CD4-positive, alpha-beta T cell (primary cell): ENCODE measurements at places on chromosomes 3 and 15. TPM values are rescaled to one million over a fixed set of nuclear protein-coding genes. Genes with fewer than 3 reads are reported as not detected.

DNA sequence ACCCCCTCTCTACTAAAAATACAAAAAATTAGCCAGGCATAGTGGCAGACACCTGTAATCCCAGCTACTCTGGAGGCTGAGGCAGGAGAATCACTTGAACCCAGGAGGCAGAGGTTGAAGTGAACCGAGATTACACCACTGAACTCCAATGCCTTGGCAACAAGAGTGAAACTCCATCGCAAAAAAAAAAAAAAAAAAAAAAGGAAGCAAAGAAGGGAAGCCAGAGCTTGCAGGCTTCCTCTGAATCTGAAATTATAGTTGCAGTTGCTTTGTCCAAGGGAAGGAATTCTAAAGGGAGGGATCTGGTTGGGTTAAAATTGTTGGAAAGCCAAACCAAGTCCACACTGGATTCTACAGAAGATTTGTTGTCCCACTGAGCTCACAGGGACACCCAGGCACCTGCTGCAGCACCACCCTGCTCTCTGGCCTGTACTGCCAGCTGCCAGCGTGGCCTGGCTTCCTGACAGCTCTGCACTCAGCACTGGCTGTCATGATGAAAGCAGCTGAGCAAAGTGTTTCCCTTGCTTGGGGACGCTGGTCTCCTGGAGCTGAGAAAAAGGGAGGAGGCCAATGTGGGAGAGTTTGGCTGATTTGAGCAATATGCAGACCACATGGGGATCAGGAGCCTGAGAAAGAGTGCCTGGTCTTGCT, 88.8 kb upstream of the HES1 start:
- H3K27me3 ChIP-seq, result no peaks in the 10 kb centered on the region
- no peak overlapping the region for H3K27ac ChIP-seq
- no peaks in the 10 kb centered on the region for H3K36me3 ChIP-seq
- DNase-seq, result no peak
- no peak overlapping the region for H3K4me3 ChIP-seq
- H3K4me1 ChIP-seq, result no peaks in the 10 kb centered on the region

DNA sequence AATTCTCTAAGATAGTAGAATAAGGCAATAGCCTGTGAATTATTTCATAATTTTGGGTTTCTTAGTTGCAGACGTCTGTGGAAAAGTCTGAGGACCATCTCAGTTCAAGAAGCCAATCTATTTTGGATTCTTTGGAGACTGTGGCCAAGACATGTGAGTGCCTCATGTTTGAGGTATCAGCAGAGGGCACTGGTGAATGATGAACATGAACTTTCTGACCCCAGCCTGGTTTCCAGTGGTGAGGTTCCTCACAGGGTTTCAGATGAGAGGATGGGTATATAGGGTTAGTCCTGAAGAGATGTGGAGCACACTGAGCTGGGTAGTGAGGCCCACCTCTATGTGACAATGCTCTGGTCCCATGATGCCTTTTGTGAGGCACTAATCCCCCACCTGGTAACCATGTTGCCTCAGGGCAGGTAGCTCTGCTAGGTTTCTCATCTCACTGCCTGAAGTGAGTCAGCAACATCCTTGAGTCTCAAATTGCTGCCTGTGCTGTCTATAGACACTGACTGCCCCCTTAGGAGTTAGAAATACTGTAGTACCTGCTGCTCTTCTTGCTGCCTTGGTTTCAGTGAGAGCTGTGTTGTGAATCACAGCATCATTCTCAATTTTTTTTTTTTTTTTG, 32.3 kb downstream of the C3orf62 start:
- H3K27me3 ChIP-seq, result no peaks in the 10 kb centered on the region
- H3K4me3 ChIP-seq, result no peak overlapping the region
- no peak for DNase-seq
- H3K4me1 ChIP-seq, result no peaks in the 10 kb centered on the region

The XCR1 gene
- 0.14 TPM for total RNA-seq

The RASL12 gene
- not detected for total RNA-seq

DNA sequence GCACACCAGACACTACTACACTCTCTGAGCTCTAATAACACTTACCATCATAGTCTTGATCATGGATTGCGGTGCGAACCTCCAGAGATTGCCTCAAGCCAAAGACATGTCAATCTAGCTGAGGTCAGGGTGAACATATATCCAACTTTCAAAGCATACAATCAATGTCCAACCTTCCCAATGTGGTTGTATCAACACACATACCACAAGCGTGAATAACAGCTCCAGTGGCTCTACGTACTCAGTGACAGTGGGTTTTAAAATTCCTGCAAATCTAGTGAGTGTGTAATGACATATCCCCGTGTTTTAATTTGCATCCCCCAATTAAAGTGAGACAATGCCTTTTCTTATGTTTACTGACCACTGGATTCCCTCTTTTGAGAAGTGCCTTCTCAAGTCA, 29.6 kb downstream of the SFMBT1 start:
- H3K4me3 ChIP-seq, result no peak overlapping the region
- H3K27me3 ChIP-seq, result no peaks in the 10 kb centered on the region
- no peak overlapping the region for H3K27ac ChIP-seq
- peaks cover 3% of the 10 kb centered on the region for H3K36me3 ChIP-seq
- DNase-seq, result no peak

The HESX1 gene
- total RNA-seq, result not detected

GRCh38 chr3:32454731-32455608, 47.7 kb downstream of the CMTM6 start:
- no peak for DNase-seq
- H3K27ac ChIP-seq, result peak overlapping the region; percentile 85
- peaks cover 64% of the 10 kb centered on the region for H3K4me1 ChIP-seq
- no peaks in the 10 kb centered on the region for H3K27me3 ChIP-seq
- H3K36me3 ChIP-seq, result peaks cover 46% of the 10 kb centered on the region

The GPR15 gene
- 9.6 TPM for total RNA-seq

DNA sequence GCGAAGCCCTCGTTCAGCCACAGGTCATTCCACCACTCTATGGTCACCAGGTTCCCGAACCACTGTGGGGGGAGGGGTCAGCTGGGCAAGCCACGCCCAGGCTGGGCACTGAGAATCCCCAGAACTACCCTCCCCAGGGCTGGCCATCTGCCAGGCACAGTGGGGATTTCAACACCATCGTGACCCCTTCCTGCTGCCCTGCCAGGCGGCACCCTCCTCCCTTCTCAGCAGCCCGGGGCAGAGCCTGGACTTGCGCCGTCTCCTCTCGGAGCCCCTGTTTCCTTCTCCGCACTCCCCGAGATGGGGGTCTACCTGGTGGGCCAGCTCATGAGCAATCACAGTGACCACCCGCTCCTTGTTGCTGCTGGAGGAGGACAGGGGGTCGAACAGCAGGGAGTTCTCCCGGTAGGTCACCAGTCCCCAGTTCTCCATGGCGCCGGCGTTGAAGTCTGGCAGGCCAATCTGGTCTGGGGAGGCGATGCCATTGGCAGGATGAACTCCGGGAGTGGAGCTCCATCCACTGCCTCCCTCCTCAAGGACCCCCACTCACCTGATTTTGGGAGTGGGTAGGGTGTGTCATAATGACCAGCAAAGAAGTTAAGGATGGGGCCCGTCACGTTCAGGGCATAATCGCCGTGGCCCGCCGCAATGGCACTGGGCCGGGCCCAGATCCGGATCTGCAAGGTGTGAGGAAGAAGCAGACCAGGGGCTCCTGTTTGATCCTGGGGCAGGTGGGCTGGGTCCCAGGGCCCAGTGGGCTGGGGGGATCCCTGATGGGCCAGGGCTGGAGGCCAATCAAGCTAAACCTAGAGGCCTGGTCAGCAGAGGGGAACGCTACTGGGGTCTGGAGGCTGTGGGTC, 10.5 kb downstream of the ANPEP start:
- no peaks in the 10 kb centered on the region for H3K27me3 ChIP-seq
- no peak overlapping the region for H3K4me3 ChIP-seq
- H3K27ac ChIP-seq, result no peak overlapping the region
- H3K4me1 ChIP-seq, result no peaks in the 10 kb centered on the region

The C3orf38 gene
- total RNA-seq, result 45.9 TPM

- H3K27ac ChIP-seq, result no peak overlapping the region
- no peak overlapping the region for H3K4me3 ChIP-seq
- H3K36me3 ChIP-seq, result peaks cover 11% of the 10 kb centered on the region
- H3K27me3 ChIP-seq, result no peaks in the 10 kb centered on the region
- no peak for DNase-seq
Observed at GRCh38 chr15:41804916-41805666, 22.8 kb upstream of the JMJD7 start.

GRCh38 chr15:68699124-68699880, 120.5 kb downstream of the CORO2B start:
- no peak for DNase-seq
- H3K27ac ChIP-seq, result no peak overlapping the region
- no peaks in the 10 kb centered on the region for H3K4me1 ChIP-seq
- H3K4me3 ChIP-seq, result no peak overlapping the region
- no peaks in the 10 kb centered on the region for H3K36me3 ChIP-seq

DNA sequence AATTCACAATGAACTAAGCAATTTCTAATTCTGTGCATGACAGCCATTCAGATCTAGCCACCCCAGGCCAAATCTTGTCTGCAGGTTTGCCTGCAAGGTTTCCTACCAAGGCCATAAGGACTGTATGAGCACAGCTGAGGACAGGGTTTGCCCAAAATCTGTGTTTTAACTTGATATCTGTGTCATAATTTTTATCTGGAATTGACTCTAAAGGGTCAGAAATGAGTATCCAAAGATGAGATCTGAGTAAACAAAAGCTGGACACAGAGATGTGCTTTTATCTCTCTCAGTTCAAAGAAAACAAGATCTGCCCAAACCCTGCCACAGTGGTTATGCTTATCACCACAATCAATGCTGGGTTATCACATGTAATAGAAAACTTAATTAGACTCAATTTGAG, 154.6 kb upstream of the COL8A1 start:
- no peaks in the 10 kb centered on the region for H3K27me3 ChIP-seq
- no peak overlapping the region for H3K27ac ChIP-seq
- no peak for DNase-seq
- no peaks in the 10 kb centered on the region for H3K36me3 ChIP-seq
- H3K4me3 ChIP-seq, result no peak overlapping the region
- H3K4me1 ChIP-seq, result no peaks in the 10 kb centered on the region

The PPP4R2 gene
- 80.3 TPM for total RNA-seq

The GPR27 gene
- total RNA-seq, result 1.1 TPM

The ENTPD3 gene
- total RNA-seq, result not detected

DNA sequence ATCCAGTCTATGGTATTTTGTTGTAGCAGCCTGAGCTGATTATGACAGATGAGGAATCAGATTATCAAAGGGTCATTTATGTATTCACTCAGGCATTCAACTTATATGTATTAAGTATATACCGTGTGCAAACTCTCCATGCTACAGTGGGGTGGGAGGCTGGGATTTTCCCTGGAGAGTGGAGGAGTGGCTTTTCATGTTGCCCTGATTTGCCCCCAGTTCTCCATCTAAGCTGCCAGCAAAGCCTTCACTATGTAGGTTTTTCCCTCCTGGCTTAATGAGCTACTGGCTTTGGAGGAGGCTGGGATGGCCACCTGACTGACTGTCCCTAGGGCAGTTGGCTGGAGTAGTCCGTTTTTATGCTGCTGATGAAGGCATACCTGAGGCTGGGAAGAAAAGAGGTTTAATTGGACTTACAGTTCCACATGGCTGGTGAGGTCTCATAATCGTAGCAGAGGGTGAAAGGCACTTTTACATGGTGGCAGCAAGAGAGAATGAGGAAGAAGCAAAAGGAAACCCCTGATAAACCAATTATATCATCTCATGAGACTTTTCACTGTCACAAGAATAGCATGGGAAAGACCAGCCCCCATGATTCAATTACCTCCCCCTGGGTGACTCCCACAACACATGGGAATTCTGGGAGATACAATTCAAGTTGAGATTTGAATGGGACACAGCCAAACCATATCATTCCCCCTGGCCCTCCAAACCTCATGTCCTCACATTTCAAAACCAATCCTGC, 253.9 kb downstream of the RPLP1 start:
- no peak for DNase-seq
- no peaks in the 10 kb centered on the region for H3K27me3 ChIP-seq
- H3K4me3 ChIP-seq, result no peak overlapping the region
- peaks cover 5% of the 10 kb centered on the region for H3K4me1 ChIP-seq
- no peak overlapping the region for H3K27ac ChIP-seq
- no peaks in the 10 kb centered on the region for H3K36me3 ChIP-seq

The STARD9 gene
- 2.8 TPM for total RNA-seq

The KCTD6 gene
- 5.0 TPM for total RNA-seq

The RPUSD3 gene
- 8.1 TPM for total RNA-seq

GRCh38 chr3:115281697-115282675, 134.9 kb upstream of the ZBTB20 start:
- no peak overlapping the region for H3K4me3 ChIP-seq
- no peaks in the 10 kb centered on the region for H3K4me1 ChIP-seq
- H3K27me3 ChIP-seq, result no peaks in the 10 kb centered on the region

DNA sequence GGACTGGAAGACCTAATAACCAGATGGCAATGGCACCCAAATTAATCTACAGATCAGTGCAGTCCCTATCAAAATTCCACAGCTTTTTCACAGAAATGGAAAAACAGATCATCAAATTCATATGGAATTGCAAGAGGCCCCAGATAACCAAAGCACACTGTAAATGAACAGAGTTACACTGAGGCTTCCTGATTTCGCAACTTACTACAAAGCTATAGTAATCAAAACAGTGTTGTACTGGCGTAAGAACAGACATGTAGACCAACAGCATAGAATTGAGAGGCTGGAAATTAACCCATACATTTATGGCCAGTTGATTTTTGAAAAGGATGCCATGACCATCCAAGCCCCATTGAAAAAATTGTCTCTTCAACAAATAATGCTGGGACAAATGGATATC, 16.2 kb downstream of the XPC start:
- peaks cover 100% of the 10 kb centered on the region for H3K36me3 ChIP-seq
- H3K4me3 ChIP-seq, result no peak overlapping the region
- no peaks in the 10 kb centered on the region for H3K4me1 ChIP-seq
- H3K27ac ChIP-seq, result no peak overlapping the region

GRCh38 chr15:50837256-50837770, 71.2 kb upstream of the AP4E1 start:
- H3K36me3 ChIP-seq, result no peaks in the 10 kb centered on the region
- no peak for DNase-seq
- H3K4me1 ChIP-seq, result no peaks in the 10 kb centered on the region

The SLC7A14 gene
- not detected for total RNA-seq

The CHRNA3 gene
- total RNA-seq, result not detected

- no peaks in the 10 kb centered on the region for H3K27me3 ChIP-seq
- H3K36me3 ChIP-seq, result no peaks in the 10 kb centered on the region
- no peak for DNase-seq
- no peaks in the 10 kb centered on the region for H3K4me1 ChIP-seq
- H3K27ac ChIP-seq, result no peak overlapping the region
Observed at GRCh38 chr3:20787005-20787404, 601.0 kb upstream of the SGO1 start.

DNA sequence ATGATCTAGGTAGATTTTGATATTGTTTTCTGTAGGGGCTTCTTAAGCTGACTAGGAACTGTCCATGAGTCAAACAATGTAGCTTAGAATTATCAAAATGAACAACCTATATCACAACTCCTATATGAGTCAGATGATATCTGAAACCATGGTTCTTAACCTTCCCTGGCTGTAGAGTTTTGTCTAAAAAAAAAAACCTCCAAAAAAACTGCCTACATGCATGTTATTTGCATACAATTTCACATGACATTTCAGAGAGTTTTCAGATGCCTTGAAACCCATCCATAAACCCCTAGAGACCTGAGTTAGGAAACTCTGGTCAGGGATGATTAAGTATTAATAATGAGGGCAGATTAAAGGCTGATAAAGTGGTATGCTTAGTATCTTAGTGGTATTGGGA, 157.0 kb downstream of the CHST2 start:
- H3K4me3 ChIP-seq, result no peak overlapping the region
- H3K4me1 ChIP-seq, result no peaks in the 10 kb centered on the region

- H3K27me3 ChIP-seq, result no peaks in the 10 kb centered on the region
- DNase-seq, result no peak
- H3K4me3 ChIP-seq, result no peak overlapping the region
- no peak overlapping the region for H3K27ac ChIP-seq
- H3K4me1 ChIP-seq, result peaks cover 26% of the 10 kb centered on the region
- no peaks in the 10 kb centered on the region for H3K36me3 ChIP-seq
Observed at GRCh38 chr3:101833446-101833974, 15.8 kb upstream of the NFKBIZ start.

The BCHE gene
- total RNA-seq, result not detected
